COR-L47 (cell line): ENCODE measurements at places on chromosomes 7 and 10.

GRCh38 chr7:47088329-47089067 lies 493.4 kb downstream of the TNS3 start:
- DNase-seq: peak; percentile 29

GRCh38 chr10:71746344-71747037 lies 26.8 kb downstream of the VSIR start:
- no peak for DNase-seq

DNA sequence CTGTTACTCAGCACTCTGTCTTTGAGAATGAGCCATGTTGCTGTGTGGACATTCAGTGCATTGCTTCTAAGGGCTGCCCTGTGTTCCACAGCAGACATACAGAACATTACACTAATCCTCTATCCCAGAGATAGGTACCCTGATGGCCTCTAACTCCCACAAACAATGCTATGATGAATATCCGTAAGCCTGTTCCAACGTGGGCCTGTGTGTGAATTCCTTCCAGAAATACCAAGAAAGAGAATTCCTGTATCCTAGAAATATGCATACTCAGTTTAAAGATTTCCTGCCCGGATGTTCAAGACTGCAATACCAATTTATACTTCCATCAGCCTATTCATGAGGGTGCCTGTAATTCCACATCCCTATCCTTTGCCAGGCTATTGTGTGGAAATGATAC lies 21.3 kb upstream of the ST8SIA6 start:
- no peak for DNase-seq

- DNase-seq: no peak
Measured at GRCh38 chr10:43983856-43984271, 335.2 kb upstream of the ZNF32 start.

DNA sequence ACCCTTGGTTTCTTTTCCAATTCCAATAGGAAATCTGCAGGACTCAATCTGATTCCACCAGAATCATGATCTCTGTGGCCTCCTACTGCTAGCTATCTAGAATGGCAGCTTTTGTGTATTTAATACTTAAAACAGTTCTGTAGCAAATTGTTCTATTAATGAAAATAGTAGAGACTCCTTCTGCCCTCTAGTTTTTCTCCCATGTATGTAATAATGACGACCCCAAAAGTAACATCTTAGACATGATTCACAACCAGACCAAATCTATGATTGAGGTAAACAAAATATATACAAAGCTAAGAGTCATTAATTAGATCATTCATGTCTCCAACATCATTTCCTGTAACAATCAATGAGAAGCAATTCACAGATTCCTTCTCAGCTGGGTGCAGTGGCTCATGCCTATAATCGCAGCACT lies 259.1 kb upstream of the MKLN1 start:
- no peak for DNase-seq
